ENCODE measurements at places on chromosomes 2 and 18.

DNA sequence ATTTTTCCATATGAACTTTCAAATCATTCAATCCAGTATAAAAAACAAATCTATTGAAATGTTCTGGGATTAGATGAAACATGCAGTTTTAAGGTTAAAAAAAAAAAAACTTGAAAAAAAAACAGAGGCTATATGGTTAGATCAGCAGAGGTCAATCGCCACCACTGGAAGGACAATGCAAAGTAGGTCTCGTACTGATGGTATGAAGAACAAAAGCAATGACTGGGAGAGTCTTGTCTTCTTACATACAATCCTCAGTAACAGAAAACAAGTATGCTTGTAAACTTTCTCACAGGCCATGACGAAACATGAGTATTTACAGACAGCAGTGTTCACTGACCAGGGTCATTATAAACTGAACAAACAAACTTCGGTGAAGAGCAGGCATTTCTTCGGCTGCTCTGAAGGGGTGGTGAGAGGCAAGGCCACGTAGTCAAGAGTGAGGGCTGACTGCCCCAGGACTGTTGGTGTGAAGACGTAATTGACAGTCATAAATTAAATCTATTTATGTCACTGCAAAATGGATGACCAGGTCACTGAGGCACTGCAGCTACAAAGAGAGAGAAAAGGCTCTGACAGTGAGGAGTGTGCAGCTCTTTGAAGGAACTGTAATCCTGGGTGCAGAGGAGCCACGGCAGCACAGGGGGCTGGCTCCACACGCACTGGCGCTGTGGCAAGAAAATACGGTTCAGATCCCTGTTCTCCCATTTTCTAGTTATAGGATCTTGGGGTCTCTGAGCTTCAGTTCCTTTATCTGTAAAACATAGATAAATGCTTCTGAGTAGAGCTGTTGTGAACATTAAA is 60.0 kb downstream of the NXPH2 start:
- H3K4me3 ChIP-seq: no peak overlapping the region
- no peak for DNase-seq
- H3K27ac ChIP-seq: no peak overlapping the region
- H3K36me3 ChIP-seq: no peaks in the 10 kb centered on the region
- H3K4me1 ChIP-seq: no peaks in the 10 kb centered on the region

- no peaks in the 10 kb centered on the region for H3K27me3 ChIP-seq
- H3K36me3 ChIP-seq: no peaks in the 10 kb centered on the region
- H3K4me3 ChIP-seq: no peak overlapping the region
Observed at GRCh38 chr18:65994302-65994701, 243.5 kb downstream of the CDH7 start.

DNA sequence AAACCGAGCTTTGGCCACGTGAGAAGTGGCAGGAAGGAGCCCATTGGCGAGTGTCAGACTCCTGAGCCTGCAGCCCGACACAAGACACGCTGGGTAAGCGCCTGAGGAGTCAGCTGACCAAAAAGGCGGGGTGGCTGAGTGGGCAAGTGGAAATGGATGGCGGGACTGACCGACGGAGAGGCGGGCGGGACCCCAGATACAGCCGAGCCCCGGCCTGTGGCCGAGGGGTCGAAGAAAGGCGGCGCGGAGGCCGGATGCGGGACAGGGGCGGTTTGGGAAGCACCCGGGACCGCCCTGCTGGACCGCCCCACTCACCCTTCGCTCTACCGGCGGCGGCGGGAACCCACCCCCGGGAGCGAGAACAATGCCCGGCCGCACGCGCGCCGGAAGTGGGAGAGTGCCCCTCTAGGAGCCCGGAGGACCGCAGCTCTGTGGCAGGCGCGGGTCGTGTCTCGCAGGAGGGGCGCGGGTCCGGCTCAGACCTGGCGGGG is 22.8 kb downstream of the ZSCAN30 start:
- DNase-seq: no peak
- H3K27me3 ChIP-seq: no peaks in the 10 kb centered on the region
- H3K36me3 ChIP-seq: peaks cover 25% of the 10 kb centered on the region
- H3K4me3 ChIP-seq: no peak overlapping the region
- H3K27ac ChIP-seq: no peak overlapping the region
- H3K4me1 ChIP-seq: no peaks in the 10 kb centered on the region

DNA sequence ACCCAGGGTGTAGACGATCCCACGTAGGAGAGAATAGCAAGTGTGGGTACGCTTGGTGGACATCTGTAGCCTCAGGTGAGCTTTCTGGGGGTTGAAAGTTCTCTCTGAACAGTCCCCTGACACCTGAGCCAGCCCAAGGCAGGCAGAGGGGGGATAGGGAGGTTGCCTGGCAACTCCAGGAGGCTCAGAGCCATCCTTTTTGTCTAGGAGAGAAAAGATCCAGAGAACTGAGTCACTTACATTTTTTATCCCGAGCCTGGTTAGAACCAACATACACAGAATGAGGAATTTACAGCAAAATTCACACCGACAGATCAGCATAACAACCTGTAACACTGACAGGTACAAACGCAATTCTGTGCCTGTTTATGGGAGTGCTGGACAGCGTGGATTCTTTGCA is 113.2 kb downstream of the SH3BP4 start:
- H3K27ac ChIP-seq: no peak overlapping the region
- no peaks in the 10 kb centered on the region for H3K36me3 ChIP-seq
- H3K27me3 ChIP-seq: 0 out of 2 replicates have a peak, but pooled peaks cover 2% of the 10 kb centered on the region
- H3K4me1 ChIP-seq: no peaks in the 10 kb centered on the region

DNA sequence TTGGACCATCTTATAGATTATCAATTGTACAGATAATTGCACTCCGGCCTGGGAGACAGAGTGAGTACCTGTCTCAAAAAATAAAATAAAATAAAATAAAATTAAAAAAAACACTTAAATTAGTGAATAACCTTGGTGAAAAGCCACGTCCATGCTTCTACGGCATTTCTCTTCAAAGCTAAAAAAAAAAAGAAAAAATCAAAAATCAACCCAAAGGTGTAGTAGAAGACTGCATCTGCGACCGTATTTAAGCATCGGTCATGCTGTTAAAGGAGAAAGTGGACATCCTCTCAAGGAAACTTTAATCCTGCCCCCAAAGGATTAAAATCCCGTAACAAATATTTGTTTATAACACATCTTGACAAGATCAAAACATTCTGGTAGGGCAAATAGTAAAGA is 350 bp upstream of the RNF138 start:
- no peaks in the 10 kb centered on the region for H3K4me1 ChIP-seq
- H3K27ac ChIP-seq: no peak overlapping the region
- peak overlapping the region; percentile 72 for H3K4me3 ChIP-seq

DNA sequence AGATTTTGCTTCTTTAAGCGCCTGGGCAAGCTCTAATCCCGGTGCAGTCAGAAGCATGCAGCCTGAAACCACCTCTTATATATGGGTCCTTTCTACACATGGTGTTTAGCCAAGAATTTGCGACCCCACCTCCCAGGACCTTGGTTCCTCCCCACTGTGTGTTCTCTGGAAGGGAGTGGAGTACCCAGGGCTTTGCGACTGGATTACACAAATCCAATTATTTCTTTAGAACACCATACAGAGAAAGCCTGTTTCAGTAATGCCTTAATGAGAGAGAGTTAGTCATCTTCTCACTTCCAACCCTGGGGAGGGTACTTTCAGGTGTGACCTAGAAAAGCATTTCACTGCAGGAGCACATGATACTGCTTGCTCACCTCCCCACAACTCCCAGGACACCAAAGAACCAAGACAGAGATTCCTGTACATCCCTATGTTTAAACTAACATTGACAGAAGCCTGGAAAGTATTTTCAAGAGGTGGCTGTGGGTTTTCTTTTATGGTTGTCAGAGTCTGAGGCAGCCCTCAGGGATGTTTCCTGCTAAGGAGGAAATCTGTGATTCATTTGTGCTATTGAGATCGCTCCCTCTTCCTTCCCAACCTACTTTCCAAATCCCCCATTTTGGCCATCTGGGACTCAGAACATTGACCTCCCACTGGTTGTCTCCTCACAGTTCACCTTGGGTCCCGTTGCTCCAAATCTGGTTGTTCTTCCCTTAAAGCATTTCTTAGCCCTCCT is at the start of gene CAPN14:
CAPN14 (minus strand) TSS at position 51 of the 736 bp plus-strand sequence. CDS start 12,068 bp downstream, outside the sequence.
- no peak within 1 kb of the TSS for H3K27ac ChIP-seq
- H3K4me3 ChIP-seq: no peak within 1 kb of the TSS
- H3K27me3 ChIP-seq: peaks cover 31% of the 10 kb centered on the region
- no peaks in the 10 kb centered on the region for H3K4me1 ChIP-seq
- no peak for DNase-seq
- no peaks in the 10 kb centered on the region for H3K36me3 ChIP-seq
